Adipose tissue (tissue), 3 donors: ENCODE measurements at places on chromosomes 1 and 21. TPM values are rescaled to one million over a fixed set of nuclear protein-coding genes. Genes with fewer than 3 reads are reported as not detected.

Gene PTAFR
- polyA plus RNA-seq, result 6.6 TPM

Gene SPATA1
- 0.28 TPM for polyA plus RNA-seq

Gene MFAP2
- polyA plus RNA-seq, result 25.5 TPM

Gene BACH1
- 9.2 TPM for polyA plus RNA-seq

Gene TXLNA
- 13.2 TPM for polyA plus RNA-seq

Gene CCDC28B
- polyA plus RNA-seq, result 4.1 TPM

Gene ANKRD65
- 10.6 TPM for polyA plus RNA-seq

Gene SHE
- 19.3 TPM for polyA plus RNA-seq

Gene CFHR2
- polyA plus RNA-seq, result not detected

Gene PLCH2
- 0.62 TPM for polyA plus RNA-seq

Gene SLAMF1
- polyA plus RNA-seq, result 3.6 TPM

Gene LCE1A
- polyA plus RNA-seq, result not detected

Gene TNFRSF18
- polyA plus RNA-seq, result 0.45 TPM

Gene KTI12
- polyA plus RNA-seq, result 13.7 TPM

Gene RAB25
- polyA plus RNA-seq, result 58.7 TPM

Gene PADI1
- not detected for polyA plus RNA-seq

Gene C8B
- polyA plus RNA-seq, result not detected

Gene FCRL1
- polyA plus RNA-seq, result not detected

Gene C1orf87
- 0.06 TPM for polyA plus RNA-seq

Gene NOL9
- polyA plus RNA-seq, result 5.2 TPM

Gene ADAMTSL4
- polyA plus RNA-seq, result 12.1 TPM

Gene NBPF10
- polyA plus RNA-seq, result 1.5 TPM

Gene CENPF
- not detected for polyA plus RNA-seq

Gene ZNF648
- 0.05 TPM for polyA plus RNA-seq

Gene KANK4
- polyA plus RNA-seq, result 8.1 TPM

Gene KRTAP7-1
- polyA plus RNA-seq, result not detected

Gene ERVH48-1
- 0.06 TPM for polyA plus RNA-seq

Gene UBE2U
- 0.09 TPM for polyA plus RNA-seq

Gene GPR52
- polyA plus RNA-seq, result not detected

Gene SLC35D1
- 3.5 TPM for polyA plus RNA-seq

Gene KRTAP21-2
- not detected for polyA plus RNA-seq

Gene ACTA1
- polyA plus RNA-seq, result 1.6 TPM

Gene MANEAL
- polyA plus RNA-seq, result 7.4 TPM

Gene TCEA3
- 10.9 TPM for polyA plus RNA-seq

Gene LCA5L
- 0.81 TPM for polyA plus RNA-seq

Gene ADORA1
- 9.8 TPM for polyA plus RNA-seq

Gene BCL2L15
- polyA plus RNA-seq, result 0.11 TPM

Gene TMEM82
- not detected for polyA plus RNA-seq

Gene VHLL
- not detected for polyA plus RNA-seq

Gene NAXE
- 46.5 TPM for polyA plus RNA-seq

Gene ADGRL2
- polyA plus RNA-seq, result 18.4 TPM

Gene NUP210L
- polyA plus RNA-seq, result 0.02 TPM

Gene SERPINC1
- not detected for polyA plus RNA-seq

Gene LCE1B
- not detected for polyA plus RNA-seq

Gene DDR2
- 1.9 TPM for polyA plus RNA-seq

Gene ALG6
- 6.2 TPM for polyA plus RNA-seq
